ENCODE measurements at places on chromosomes 1 and 21.

DNA sequence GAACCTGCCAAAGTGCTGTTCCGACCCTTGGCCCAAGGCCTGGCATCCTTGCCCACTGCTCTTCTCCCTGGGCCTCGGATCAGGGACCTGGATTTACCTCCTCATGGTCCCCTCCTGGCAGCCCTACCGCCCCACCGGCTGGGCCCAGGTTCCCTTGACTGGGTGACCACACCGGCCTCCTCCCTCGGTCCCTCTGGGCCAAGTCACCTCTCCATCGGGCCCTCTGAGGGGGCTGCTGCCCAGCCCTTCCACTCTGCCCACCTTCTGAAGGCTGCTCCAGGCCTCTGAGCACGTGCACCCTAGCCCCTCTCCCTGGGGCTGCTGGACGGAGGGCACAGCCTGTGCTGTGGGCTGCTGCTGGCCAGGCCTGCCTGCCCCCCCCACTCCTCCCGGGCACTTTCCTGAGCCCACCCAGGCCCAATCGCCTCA is 9.3 kb upstream of the MMEL1 start:
- no peaks in the 10 kb centered on the region for H3K36me3 ChIP-seq
- H3K27ac ChIP-seq: no peak overlapping the region

DNA sequence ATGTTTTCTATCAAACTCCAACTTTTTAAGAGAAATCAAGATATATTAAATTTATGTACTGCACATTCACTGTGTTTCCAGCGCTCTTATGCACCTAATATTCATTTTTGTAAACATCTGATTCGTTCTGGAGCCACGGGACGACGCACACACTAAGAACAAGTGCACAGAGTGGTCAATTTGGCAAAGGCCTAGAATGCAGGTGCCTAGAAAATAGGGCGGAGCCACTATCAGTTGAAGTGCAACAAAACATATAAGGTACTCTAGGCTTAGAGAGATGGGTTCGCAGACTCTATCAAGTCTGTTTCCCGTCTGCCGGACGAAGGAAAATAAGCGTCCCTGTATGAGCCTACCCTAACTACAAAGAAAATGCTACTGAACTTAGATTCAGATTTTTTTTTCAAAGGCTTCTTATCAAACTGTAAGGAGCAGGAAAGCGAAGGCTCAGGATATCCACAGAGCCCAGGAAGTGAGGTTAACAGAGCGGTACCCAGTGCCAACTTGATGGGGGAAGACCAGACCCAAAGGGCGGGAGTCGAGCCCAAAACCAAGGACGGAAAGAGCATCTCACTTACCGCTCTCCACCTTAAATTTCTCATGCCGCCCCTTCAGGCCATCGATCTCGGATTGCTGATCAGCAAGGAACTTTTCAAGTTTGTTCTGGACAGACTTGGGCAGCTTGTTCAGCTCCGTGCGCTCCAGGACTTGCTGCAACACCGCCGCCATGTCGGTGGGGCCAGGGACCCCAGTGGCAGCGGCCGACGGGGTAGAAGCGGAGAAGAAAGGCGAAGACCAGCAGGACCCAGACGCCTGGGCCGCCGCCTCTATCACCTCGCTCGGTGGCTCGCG is 526 bp downstream of the TPR start:
- peaks cover 13% of the 10 kb centered on the region for H3K4me1 ChIP-seq
- peaks cover 25% of the 10 kb centered on the region for H3K36me3 ChIP-seq
- no peaks in the 10 kb centered on the region for H3K27me3 ChIP-seq
- peak overlapping the region; percentile 70 for H3K4me3 ChIP-seq
- peak; percentile 4 for DNase-seq

DNA sequence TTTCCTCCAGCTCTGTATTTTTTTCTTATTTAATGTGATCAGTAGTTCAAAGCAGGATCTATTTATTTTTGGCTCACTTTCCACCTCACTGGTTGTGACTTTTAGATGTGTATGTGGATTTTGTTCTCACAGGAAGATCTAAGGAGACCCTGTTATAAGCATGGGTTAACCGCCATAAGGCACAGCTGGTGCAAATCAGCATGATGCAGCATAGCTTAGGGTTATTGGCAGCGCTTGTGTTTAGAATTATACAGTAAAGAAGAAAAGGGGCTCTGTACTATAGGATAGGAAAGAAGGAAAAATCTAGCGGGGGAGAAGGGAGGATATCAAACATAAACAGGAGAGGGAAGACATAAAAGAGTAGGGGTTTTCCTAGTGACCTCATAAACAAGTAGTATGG is 26.9 kb upstream of the RGL1 start:
- H3K4me3 ChIP-seq: no peak overlapping the region
- DNase-seq: no peak
- H3K27me3 ChIP-seq: no peaks in the 10 kb centered on the region
- no peaks in the 10 kb centered on the region for H3K36me3 ChIP-seq
- no peaks in the 10 kb centered on the region for H3K4me1 ChIP-seq

DNA sequence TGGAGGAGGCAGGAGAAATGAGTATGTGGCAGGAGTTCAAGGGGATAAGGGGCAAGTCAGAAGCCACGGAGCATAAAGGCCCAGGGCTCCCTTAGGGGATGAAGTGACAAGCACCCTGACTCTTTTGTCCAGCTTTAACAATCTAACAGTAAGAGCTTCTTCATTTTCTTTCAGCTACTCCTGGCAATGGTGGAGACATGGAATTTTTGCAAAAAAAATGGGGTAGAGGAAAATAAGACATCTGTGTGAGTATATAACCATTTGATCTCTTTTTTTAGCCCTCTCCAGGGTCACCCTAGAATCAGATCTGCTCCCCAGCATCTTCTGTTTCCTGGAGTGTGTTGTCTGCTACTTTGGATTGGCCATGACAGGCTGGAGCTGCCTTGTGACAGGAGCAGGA is 47.1 kb downstream of the ZNF697 start:
- H3K27ac ChIP-seq: no peak overlapping the region
- H3K4me1 ChIP-seq: peaks cover 33% of the 10 kb centered on the region
- H3K4me3 ChIP-seq: no peak overlapping the region

Data from CD14-positive monocyte (primary cell).